EL (cell line): ENCODE measurements at places on chromosomes 7 and 10.

DNA sequence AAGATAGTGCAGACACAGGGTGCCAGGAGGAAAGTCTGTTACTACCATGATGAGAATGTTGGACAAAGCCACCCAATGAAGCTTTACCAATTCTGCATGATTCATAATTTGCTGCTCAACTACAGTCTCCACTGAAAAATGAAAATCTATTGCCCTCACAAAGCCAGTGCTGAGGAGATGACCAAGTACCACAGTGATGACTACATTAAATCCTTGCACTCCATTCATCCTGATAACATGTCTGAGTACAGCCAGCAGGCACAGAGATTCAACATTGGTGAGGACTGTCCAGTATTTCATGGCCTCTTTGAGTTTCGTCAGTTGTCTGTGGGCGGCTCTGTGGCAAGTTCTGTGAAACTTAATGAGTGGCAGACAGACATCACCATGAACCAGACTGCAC lies 144.0 kb downstream of the PLCE1 start:
- peak; percentile 4 for DNase-seq

DNA sequence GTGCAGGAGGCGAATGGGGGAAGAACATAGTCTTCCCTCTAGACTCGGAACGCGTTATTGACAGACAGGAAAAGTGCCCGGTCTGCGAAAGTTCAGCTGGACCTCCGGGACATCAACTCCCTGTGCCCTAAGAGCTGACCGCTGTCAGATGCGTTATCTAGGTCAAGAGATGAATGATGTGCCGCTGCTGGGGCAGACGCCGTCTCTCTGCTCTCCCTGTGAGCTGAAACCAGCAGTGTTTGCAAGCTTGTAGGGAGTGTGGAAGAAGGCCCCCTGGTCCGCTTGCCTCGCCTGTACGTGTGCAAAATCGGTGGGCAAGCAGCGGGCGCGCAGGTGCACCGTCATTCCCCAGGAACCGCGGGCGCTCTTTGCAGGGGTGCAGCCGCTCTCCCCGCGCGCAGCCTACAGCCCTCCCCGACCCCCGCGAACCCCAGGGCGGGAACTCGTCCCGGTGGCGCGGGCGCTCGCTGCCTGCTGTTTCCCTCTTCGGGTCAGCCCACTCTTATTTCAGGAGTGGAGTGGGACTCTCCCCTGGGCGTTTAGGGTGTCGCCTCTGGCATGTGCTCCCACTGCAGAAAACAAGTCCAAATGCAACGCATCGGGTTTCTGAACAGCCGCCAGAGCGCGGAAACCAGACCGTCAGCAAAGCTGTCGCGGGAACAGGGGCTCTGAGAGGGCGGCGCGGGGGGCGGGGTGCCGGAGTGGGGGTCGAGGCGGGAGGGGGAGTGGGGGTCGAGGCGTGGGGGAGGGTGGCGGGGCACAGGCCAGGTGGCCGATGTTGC lies 1.8 kb upstream of the PFKFB3 start:
- peak; percentile 60 for DNase-seq

GRCh38 chr10:42885491-42886270 lies 103.1 kb downstream of the BMS1 start:
- no peak for DNase-seq

DNA sequence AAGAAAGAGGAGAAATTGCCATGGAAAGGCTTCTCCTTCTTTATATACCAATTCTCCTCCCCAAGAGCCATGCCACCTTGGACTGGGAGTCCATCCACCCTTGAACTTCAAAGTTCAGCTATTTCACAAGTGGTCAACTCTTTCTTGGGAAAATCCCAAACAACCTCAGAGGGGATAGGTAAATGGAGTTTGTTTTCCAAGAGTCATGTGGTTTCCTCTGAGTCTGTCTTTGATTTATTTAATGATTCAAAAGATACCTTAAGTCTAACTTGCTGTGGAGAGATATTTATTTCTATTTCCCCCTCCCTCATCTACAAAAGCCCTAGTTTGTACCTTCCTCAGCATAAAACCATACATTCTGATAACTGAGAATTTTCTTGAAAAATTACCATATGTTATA lies 758.6 kb upstream of the IGFBP3 start:
- no peak for DNase-seq

GRCh38 chr10:117743509-117743908 lies 201.0 kb downstream of the EMX2 start:
- DNase-seq, result no peak

GRCh38 chr10:130491693-130492050 lies 355.5 kb downstream of the GLRX3 start:
- no peak for DNase-seq

- no peak for DNase-seq
Observed at GRCh38 chr7:105840981-105841749, 35.2 kb downstream of the ATXN7L1 start.

GRCh38 chr7:142714375-142714774 lies 34.9 kb upstream of the PRSS1 start:
- no peak for DNase-seq

- DNase-seq, result no peak
Observed at GRCh38 chr7:12133865-12134264, 77.2 kb upstream of the TMEM106B start.

GRCh38 chr7:111650456-111650999 lies 88.2 kb upstream of the IMMP2L start:
- peak; percentile 57 for DNase-seq

DNA sequence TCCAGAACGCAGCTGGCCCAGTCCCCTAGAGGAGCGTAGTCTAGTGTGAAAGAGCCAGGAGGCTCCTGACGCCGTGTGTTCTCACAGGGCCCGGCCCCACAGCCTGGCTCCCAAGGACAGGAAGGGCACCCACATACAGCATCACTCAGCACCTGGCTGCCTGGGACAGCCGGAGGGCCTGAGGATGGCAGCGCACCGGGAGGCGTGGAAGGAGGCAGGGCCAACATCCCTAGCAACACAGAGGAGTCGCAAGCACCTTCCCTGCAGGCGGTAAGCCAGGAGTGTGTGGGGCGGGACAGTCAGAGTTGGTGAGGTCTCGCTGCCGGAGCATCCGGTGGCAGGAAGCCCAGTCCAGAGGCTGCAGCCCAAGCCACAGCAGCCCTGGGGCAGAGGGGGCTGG lies 125.8 kb downstream of the MAD1L1 start:
- peak; percentile 41 for DNase-seq

- DNase-seq, result no peak
Observed at GRCh38 chr7:82713506-82713905, 269.9 kb upstream of the CACNA2D1 start.

DNA sequence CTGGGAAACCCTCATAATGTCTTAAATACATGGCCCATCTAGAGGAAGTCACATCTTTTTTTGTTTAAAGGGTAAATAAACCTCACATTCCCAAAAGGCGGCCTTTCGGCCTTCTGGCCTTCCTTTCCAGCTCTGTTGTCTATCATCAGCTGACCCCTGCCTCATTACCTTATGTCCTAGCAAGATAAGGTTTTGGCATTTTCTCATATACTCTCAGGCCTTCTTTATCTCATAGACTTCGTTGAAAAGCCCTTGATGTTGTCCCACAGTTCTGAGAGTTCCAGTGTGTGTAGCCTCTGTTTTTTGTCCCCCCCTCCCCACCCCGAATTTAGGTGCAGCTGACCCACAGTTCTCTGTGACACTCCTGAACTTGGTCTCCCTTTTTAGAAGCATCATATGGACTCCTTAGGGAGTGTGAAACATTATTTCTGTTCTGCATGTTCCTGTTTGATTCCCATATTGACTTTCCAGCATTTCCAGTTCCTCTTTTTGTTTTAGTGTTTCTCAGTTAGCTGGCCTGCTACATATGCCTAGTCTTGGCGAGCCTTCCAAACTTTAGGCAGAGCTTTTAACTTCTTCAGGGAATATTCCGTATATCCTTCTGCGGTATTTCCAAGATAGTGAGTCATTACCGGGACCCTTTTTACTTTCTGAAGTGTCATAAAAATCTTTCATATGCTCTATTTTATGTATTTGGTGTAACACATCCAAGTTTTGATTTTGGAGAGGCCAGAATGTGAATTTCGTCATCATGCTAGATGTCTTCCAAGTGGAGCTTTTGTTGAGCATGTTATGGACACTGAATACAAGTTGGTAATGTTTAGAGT lies 138.5 kb downstream of the LRRC4 start:
- DNase-seq, result no peak
